ENCODE measurements at places on chromosomes 13 and 19. TPM values are rescaled to one million over a fixed set of nuclear protein-coding genes. Genes with fewer than 3 reads are reported as not detected.

The CEACAM16 gene
- not detected for polyA plus RNA-seq

The FAAP24 gene
- polyA plus RNA-seq = 3.5 TPM

The ADGRE3 gene
- not detected for polyA plus RNA-seq

The DAND5 gene
- not detected for polyA plus RNA-seq

The ZNF180 gene
- polyA plus RNA-seq = 11.0 TPM
